AG04449 (cell line): ENCODE measurements at places on chromosomes 1 and 21.

GRCh38 chr1:70675737-70676156, 264.7 kb downstream of the CTH start:
- DNase-seq = no peak

DNA sequence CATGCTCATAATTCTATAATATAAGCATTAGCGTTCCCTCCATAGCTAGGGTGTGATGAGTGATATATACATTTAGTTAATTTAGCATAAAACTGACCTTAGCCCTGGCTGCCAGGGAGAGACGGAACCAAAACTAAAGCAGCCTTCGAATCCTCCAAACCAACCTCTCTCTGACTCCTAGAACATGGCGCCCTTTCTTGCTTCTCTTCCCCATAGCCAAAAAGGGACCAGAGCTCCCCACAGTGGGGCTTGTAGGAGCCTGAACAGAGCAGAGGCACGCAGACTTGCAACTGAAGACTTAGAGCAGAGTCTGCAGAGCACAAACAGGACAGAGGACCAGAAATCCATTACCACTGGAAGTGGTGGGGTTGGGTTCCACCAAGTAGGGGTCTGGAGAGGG, 17.7 kb downstream of the IRF2BP2 start:
- no peak for DNase-seq

DNA sequence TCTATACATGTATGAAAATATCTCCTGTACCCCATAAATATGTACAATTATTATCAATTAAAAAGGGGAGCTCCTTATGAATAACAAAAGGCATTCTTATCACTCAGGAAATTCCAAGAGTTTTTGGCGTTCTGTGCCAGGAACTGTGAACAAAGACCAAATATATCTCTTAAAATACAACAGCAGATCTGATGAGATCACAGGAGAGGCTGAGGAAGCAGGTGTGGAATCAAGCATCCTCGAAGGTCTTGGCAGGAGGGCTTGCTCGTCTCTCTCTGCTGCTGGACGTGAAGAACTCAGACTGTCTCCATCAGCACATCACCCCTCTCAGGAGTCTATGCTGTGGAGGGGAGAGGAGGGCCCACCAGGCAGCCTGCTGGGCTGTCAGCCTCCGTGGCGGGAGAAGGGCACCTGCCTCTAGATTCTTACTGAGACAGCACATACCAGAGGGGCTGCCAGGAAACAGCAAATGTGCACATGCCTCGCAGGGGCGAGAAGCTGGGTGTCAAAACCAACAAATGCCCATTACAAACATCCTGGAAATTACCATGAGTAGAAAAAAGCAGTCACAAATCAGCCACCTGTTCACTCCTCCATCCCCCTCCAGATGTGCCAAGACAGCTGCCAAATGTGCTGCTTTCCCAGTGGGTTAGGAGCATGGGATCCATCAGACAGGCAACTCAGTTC, 30.8 kb upstream of the FAM89A start:
- no peak for DNase-seq

DNA sequence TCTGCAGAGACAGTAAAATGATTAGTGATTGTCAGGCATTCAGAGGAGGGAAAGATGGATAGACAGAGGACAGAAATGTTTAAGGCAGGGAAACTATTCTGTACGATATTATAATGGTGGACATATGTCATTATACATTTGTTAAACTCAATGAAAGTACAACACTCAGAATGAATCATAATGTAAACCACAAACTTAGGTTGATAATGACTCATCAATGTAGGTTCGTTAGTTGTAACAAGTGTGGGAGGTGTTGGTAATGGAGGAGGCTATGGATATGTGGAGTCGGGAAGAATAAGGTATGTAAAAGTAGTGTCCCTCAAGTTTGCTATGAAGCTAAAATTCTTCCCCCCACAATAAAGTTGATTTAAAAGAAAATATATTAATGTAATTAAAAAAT, 455.0 kb downstream of the BRINP3 start:
- DNase-seq = no peak

GRCh38 chr1:101260556-101261350, 23.9 kb downstream of the S1PR1 start:
- DNase-seq = no peak

DNA sequence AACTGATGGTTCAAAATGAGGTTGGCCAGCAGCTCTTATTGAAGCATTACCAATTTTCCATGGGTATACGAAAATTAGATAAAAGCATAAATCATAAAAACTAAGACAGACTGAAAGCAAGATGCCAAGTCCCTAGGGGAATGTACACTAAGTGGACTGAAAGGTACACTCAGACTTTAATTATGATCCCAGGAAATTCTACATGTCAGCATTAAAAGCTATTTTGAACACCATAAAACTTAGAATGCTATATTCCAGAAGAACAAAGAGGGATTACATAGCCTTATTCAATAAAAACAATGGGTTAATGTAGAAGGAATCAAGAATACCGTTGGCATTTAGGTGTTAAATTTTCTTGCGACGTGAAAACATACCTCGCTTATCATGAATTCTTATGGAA, 558.5 kb downstream of the LRRIQ3 start:
- no peak for DNase-seq

GRCh38 chr21:27562303-27562702, 595.4 kb upstream of the ADAMTS5 start:
- no peak for DNase-seq

- DNase-seq = no peak
Observed at GRCh38 chr1:229271448-229272159, 693 bp downstream of the RAB4A start.

DNA sequence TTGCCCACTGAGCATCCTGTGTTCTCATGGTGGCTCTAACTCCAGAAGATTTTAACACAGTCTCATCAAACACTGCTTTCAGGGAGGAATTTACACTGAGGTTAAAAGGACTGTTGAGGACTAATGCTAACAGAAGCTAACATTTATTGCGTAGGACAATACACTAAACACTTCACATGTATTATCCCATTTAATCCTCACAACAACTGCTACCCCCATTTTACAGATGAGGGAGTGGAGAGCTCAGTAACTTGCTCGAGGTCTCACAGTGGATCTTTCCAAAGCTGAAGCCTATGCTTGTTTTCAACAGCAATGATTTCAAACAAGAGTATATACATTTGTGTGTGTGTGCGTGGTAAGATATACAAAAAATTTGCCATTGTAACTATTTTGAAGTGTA, 13.9 kb downstream of the ATF3 start:
- DNase-seq = no peak

GRCh38 chr1:110100335-110100734, 11.9 kb upstream of the UBL4B start:
- no peak for DNase-seq

DNA sequence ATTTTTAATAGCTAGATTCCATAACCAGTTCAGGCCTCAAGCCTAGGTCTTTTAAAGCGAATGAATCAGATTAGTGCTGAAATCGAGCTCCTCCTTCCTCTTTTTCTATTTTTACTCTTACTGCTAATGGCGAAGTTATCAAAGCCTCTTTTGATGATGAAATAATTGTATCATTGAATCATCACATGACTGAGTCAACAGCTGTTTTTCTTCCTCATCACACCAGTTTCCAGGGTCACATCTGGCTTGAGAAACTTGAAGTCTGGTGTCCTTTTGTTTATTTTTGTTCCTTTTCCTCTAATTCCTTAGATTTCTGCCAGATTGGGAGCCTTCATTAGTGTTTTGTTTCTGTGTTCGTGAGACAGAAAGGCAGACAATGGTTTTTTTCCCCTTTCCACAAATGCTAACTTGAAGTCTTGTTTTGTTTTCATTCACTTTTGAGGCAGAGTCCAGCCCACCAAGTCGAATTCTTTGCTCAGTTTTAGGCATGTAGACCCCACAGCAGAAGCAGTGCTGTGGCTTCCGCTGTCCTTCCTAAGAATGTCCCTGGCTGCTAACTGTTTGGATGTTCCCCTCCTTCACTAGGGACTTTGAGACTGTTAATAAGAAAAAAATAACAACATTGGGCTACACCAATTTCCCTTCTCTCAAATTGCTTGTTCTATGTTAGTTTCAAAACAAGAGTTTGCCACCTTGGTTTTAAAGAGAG, 51.9 kb upstream of the FMOD start:
- no peak for DNase-seq

GRCh38 chr1:21814981-21815582, 3.0 kb downstream of the LDLRAD2 start:
- no peak for DNase-seq

DNA sequence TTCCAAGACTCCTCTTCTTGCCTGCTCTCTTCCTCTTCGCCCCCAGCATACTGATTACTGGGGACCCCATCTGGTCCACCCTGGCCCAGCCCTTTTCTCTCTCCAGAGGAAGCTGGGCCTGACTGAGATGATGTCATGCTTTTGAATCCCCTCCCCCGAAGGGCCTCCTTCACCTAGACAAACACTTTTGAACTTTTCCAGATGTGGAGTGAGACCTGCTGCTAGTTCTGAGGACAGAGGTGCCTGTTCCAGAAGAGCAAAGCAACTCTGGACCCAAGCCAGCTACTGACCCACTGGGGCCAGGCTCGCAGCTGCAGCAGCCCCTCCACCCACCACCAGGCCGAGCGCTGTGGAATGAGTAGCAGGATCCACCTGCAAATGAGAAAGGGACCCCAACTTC, 8.4 kb downstream of the CD34 start:
- no peak for DNase-seq

DNA sequence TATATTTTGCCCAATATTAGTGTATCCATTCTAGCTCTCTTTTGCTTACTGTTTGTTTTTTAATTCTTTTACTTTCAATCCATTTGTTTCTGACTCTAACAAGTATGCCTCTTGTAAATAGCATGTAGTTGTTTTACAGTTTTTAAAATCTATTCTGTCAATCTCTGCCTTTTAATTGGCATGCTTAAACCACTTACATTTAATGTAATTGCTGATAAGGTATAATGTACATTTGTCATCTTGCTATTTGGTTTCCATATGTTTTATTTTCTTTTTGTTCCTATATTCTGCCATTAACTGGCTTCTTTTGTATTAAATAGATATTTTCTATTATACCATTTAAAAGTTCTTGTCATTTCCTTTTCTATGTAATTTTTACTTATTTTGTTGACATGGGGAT, 16.2 kb upstream of the MAB21L3 start:
- DNase-seq = no peak

GRCh38 chr21:21165063-21165645, 166.9 kb downstream of the NCAM2 start:
- peak; percentile 92 for DNase-seq

- no peak for DNase-seq
Observed at GRCh38 chr1:113437554-113438341, 47.4 kb downstream of the MAGI3 start.
